ENCODE measurements at places on chromosomes 13 and 19.

GRCh38 chr19:53112286-53112685, 9.1 kb upstream of the ZNF160 start:
- no peak for DNase-seq

GRCh38 chr13:84460989-84461388, 578.7 kb upstream of the SLITRK1 start:
- no peak for DNase-seq

DNA sequence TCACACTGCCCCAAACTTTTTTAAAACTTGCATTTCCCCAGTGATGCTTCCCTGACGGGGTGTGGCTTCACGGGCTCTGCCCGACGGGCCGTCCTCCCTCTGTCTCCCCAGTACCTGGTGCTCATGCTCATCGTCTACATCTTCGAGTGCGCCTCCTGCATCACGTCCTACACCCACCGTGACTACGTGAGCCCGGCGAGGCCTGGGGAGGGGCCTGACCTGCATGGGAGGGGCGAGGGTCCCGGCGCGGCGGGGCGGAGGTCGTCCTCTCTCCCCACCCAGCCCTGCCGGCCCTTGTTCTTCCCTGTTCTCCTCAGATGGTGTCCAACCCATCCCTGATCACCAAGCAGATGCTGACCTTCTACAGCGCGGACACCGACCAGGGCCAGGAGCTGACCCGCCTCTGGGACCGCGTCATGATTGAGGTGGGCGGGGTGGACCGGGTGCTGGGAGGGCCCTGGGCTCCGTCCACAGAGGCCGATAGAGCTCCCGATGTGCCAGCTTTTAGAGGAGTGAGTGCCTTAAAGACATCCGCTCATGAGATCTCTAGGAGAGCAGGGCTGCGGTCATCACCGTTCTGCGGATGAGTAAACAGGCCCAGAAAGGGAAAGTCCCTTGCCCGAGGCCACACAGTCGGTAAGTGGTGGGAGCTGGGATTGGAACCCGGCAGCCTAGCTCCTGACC, 6.9 kb downstream of the UPK1A start:
- peak; percentile 40 for DNase-seq

DNA sequence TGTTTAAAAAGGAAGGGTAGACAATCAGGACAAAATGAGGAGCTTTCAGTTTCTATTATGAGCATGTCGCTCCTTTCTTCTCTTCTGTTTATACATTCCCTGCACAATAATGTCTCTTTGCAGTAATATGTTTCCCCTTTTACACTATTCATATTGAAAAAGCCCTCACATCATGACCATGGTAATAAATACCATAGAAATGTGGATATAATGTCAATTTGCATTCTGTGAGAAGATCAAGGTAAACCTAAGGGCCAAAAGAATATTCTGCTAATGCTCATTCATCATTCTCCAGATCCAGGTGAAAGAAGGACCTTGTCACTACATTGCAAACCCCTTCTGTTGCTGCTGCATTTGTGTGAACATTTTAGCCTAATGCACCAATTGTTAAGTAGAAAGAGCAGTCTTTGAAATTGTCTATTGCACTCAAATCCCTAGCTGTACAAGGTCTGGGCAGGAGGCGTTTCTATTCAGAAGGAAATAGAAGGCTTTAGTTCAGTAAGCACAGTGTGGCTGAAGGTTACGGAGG, 117.6 kb upstream of the SOX21 start:
- DNase-seq = no peak

DNA sequence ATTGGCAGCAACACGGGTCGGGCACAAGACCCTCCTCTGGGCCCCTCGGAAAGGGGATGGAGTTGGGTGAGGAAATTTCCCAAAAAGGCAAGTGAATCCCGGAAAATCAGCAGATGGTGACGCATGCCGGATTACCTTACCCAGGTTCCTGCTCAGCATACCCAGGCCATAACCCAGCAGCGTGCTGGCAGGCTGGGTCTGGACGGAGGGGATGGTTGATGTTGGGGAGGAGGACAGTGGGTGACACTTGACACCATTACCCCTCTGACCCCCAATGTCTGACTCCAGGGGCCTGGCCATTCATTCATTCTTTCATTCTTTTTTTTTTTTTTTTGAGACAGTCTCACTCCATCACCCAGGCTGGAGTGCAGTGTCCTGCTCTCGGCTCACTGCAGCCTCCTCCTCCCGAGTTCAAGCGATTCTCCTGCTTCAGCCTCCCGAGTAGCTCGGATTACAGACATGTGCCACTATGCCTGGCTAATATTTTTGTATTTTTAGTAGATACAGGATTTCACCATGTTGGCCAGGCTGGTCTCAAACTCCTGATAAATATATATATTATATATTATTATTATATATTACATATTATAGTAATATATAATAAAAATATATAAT, 799 bp downstream of the PVR start:
- no peak for DNase-seq

DNA sequence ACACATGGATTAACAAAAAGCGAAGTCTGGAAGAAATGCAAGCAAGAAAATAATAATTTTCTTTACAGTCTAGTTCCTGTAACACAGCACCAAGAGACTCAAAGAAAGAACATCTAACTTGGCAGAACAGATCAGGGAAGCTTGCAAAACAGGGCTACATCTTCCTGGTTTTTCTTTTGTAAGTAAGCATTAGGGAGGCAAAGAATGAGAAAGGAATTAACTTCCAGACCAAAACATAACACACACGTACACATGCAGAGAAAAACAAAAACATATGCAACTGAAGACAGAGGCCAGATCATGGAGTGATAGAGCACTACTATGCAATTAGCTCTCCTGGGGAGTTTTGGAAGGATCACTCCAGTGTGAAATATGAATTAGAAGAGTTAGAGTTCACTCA, 120.5 kb downstream of the DIAPH3 start:
- no peak for DNase-seq

GRCh38 chr19:58277748-58278540, 811 bp upstream of the ZNF8 start:
- no peak for DNase-seq

DNA sequence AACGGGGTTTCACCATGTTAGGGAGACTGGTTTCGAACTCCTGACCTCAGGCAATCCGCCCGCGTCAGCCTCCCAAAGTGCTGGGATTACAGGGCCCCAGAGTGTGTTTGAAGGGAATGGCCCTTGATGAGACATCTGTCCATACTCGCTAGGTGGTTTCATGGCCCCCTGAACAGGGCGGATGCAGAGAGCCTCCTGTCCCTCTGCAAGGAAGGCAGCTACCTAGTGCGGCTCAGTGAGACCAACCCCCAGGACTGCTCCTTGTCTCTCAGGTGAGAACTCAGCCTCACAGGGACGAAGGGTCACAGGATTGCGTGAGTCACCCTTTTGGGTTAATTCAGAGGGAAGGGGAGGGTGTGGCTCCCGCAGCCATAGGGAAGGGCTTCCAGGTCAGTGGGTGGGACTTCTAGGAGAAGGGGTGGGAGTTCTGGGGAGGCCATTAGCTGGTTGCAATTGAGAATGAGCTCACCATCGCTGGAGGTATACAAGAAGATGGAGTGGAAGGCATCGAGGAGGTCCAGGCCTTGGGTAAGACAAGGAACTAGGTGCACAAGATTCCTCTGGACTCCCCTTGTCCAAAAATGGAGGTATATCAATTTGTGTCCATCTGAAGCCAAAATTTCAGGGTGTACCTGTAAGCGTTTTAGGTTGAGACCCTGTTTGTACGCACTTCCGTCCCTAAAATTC, 9.2 kb downstream of the SHD start:
- no peak for DNase-seq

DNA sequence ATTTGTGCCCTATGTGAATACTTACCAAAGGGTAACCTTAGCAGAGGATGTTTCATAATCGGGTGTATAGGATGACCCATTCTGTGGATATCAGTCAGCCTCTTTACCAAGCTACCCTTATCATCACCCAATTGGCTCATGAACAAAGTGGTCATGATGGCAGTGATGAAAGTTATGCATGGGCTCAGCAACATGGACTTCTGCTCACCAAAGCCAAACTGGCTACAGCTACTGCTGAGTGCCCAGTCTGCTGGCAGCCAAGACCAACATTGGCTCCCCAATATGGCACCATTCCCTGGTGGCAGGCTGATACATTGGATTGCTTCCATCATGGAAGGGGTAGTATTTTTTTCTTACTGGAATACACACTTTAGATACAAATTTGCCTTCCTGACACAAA, 5.7 kb upstream of the ZNF461 start:
- DNase-seq = no peak

DNA sequence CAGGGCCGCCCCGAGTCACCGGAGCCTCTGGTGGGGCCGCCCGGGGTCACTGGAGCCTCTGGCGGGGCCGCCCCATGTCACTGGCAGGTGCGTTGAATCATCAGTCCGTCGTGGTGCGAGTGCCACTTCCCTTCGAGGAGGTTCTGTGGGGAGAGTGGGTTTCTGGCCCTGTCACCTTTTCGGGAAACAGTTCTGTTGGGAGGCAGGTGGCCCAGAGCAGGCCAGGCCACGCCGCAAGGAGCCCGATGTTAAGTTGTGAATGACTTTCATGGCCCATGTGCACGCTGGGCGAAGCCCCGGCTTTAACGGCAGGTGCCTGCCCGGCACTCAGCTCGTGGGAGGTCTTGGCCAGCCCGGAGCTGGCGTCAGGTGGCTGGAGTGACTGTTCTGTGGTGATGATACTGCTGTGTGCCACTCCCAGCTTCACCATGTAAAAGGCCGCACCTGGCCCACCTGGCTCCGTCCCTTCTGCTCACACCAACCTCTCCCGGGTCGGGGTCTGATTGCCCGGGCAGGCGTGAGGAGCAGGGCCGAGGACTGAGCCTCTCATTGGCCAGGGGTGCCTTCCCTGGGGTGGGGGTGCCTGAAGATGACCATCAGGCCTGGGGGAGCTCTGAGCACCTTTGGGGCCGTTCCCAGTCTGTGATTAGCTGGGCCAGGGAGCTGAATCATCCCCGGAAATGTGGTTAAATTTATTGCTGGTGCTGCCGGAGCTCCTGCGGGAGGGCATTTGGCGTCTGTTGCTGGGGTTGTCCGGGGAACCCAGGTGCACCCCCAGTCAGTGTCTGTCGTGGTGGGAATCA, 29.2 kb downstream of the CSNK1G2 start:
- DNase-seq = no peak

DNA sequence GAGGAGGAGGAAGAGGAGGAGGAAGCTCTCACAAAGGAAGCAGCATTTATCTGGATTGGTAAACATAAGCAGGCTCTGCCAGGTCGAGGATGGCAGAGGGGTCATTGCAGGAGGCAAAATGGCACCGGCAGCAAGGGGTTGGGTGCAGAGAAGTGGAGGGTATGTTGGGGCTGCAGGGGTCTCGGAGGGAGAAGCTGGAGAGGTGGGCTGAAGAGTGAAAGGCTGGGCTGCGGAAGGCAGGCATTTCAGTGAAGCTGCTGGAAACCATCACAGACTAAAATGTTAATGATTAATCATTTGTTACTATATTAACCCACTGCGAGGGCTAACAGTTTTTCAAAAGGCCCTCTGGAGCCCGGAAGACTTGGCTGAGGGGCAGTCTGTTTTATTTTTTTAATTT, 24.6 kb downstream of the TPT1 start:
- no peak for DNase-seq

DNA sequence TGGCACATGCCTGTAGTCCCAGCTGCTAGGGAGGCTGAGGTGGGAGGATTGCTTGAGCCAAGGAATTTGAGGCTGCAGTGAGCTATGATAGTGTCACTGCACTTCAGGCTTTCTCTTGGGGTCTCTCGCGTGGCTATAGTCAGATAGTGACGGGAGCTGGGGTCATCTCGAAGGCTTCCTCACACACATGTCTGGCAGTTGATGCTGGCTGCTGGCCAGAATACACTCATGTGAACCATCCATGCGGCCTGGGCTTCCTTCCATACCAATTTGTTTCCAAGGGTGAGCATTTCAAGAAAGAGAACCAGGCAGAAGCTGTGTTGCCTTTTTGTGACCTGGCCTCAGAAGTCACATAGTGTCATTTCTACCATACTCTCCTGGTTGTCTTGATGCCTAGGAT, 26.4 kb downstream of the LEUTX start:
- DNase-seq = no peak
